ENCODE measurements at places on chromosomes 16 and 17.

GRCh38 chr17:2122641-2123302 lies 67.9 kb downstream of the HIC1 start:
- no peak for DNase-seq

DNA sequence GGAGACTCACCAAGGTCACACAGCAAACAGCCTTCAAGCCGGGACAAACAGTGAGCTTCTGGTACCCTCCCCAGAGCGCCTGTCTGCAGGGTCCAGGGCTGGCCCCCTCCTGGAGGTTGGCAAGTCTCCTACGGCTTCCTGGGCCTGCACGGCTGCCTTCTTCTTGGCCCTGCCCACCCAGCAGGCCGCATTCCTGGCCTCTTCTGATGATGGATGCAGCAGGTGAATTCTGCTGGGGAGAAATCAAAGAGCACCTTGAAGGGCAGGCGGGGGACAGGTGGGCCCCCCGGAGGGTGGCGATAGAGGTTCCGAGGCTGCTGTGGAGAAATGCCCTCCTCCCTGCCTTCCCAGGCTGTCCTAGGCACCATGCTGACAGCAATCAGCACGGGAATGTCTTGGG lies 3.8 kb upstream of the NOS2 start:
- DNase-seq, result no peak

DNA sequence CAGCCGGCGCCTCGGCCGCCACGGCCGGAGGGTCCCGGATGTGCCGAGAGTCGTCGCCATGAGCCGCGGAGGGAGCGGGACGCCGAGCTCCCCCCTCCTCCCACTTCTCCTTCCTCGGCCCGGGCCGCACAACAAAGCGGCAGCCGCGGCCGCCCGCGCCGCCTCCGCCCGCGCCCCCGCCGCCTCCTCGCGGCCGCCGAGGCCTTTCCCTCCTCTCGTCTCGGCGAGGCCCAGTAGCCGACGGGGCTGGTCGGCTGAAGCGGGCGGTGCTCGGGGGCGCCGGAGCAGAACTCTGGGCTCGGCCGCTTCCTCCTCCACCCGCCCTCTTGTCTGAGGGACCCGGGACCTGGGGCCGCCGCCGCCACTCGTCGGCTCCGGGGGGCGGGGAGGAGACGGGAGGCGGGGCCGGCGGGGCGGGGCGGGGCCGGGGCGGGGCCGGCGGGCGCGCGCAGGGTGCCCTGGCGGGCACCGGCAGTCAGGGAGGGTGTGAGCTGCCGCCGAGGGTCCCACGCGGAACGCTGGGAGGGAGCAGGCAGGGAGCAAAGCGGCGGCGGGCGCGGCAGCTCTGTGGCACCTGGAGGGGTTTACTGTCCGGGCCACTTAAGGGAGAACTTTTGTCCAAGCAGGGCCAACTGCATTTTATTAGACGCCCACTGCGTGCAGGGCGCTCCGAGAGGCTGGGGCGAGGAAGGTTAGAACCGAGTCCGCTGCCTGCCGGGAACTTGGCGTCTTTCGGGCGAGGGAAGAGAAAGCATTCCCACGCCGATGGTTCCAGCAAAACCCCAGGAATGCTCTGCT lies at the start of gene SMURF2:
SMURF2 (minus strand) TSS at position 332 of the 798 bp plus-strand sequence. CDS start 427 bp downstream, outside the sequence.
- DNase-seq, result peak; percentile 25

GRCh38 chr17:12979826-12980500 lies 37.9 kb downstream of the ELAC2 start:
- DNase-seq, result no peak

DNA sequence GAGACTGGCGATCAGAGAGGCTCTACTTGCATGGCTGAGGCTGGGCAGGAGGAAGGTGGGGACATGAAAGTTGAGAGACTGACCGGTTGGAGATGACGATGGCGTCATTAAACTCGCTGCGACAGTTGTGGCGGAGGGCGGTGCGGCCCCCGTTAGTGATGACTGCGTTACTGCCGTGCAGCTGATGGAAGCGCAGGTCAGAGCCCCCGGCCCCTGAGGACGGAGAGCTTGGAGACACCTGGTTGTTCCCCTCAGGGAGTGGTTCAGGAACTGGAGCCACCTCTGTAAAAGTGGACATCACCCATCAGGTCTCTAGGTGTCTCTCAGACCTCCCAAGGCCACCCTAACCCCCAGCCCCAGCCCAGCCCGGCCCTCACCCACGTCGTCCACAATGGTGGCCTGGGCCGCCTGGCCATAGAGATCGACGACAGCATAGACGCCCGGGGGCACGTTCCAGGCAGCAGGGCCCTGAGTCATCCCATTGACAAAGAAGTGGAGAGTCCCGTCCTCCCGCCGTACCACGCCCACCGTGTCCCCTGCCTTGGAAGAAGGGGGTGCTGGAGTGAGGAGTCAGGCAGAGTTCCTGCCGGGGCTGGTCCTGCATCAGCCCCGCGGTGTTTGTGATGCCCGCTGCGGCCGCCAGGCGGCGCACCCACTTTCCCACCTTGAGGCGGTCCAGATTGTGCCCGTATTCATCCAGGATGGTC lies 5.3 kb downstream of the NEURL4 start:
- no peak for DNase-seq

DNA sequence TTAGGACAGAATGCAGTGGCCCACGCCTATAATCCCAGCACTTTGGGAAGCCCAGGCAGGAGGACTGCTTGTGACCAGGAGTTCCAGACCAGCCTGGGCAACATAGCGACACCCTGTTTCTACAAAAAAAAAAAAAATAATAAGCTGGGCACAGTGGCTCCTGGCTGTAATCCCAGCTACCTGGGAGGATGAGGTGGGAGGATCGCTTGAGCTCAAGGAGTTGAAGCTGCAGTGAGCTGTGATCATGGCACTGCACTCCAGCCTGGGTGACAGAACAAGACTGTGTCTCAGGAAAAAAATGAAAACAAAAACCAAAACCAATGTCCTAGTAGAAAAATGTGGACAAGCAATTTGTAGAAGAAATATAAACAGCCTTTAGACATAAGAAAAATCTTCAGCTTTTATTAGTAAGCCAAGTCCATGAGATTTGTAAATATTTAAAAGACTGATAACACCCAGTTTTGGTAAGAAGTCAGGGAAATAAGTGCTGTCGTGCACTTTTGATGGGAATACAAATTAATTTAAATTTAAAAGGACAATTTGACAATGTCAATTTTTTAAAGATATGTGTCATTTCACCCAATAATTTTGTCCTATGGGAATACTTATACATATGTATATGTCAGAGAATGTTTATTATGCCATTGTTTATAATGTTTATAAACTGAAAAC lies 11.1 kb downstream of the SCPEP1 start:
- no peak for DNase-seq

GRCh38 chr17:64232466-64233262 lies 30.4 kb downstream of the TEX2 start:
- DNase-seq, result no peak

- no peak for DNase-seq
Measured at GRCh38 chr17:81419886-81420768, 24.9 kb downstream of the BAHCC1 start.

DNA sequence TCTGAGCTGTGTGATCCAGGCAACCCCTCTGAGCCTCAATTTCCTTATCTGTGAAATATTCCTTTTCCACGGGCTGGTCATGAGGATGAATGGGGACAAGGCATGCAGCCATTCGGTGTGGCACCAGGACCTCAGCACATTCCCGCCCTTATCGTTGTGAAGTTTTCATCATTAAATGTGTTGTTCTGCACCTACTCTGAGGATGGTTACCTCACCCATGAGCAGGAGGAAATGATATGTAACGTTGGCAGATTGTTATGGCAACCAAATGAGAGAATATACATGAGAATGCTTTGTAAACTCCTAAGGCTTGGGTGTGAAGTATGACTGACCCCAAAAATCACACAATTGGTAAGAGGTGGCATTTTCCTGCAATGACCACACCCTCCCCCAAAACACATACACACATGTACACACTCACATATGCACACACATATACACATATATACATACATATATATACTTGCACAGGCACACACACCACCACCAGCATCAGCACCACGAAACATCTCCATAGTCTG lies 39.5 kb downstream of the SMARCE1 start:
- DNase-seq, result no peak

DNA sequence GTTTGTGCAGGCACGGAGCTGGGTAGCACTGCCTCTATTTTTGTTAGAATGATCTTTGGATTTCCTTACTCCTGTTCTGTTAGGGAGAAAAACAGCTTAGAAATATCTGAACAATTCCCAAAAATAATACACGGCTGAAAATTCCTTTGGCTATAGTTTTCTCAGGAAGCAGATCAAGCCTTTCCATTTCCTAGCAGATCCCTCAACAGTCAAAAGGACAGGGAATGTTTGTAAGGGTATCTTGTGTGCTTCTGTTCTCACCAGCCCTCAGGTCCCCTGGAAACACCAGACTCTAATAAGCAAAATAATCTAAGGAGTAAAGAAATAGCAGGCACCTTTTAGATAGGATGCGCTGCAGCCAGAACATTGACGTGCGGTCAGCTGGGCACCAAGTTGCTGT lies 30.5 kb upstream of the WSB1 start:
- DNase-seq, result no peak

DNA sequence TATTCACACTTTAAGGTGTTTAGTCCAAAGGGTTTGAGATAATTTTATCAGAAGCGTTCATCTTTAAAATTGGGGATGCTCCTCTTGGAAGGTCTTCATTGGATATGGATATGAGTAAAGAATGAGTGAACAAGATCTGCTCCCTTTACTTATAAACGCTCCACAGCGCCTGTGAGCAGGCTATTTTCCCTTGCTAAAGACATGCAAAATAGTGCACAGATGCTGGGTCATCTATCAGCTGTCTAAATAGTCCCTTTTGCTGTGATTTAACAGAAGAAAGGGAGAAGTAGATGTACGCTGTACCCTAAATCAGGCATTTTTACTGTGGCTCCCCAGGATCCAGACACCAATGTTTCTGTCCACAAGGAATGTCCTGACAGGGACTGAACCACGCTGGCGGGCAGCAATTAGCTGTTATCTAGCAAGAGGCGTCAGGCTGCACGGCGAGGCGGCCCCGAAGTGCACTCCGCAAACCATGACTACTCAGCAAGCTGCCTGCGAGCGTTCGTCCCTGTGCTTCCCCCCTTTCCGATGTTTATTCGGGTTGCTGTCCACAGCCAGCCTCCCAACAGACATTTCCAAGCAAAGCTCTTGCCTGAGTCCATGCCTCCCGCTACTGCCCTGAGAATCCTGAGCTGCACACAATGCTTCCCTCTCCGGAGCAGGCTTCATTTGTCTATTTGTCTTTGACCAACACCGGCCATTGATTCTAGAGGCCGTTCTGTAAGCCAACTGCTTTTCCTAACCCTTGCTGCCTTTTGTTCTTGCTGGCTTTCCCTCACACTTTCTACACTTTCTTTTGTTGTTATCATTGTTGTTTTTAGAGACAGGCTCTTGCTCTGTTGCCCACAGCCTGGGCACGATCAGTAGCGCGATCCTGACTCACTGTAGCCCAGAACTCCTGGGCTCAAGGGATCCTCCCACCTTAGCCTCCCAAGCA lies 55.7 kb upstream of the CNEP1R1 start:
- no peak for DNase-seq

DNA sequence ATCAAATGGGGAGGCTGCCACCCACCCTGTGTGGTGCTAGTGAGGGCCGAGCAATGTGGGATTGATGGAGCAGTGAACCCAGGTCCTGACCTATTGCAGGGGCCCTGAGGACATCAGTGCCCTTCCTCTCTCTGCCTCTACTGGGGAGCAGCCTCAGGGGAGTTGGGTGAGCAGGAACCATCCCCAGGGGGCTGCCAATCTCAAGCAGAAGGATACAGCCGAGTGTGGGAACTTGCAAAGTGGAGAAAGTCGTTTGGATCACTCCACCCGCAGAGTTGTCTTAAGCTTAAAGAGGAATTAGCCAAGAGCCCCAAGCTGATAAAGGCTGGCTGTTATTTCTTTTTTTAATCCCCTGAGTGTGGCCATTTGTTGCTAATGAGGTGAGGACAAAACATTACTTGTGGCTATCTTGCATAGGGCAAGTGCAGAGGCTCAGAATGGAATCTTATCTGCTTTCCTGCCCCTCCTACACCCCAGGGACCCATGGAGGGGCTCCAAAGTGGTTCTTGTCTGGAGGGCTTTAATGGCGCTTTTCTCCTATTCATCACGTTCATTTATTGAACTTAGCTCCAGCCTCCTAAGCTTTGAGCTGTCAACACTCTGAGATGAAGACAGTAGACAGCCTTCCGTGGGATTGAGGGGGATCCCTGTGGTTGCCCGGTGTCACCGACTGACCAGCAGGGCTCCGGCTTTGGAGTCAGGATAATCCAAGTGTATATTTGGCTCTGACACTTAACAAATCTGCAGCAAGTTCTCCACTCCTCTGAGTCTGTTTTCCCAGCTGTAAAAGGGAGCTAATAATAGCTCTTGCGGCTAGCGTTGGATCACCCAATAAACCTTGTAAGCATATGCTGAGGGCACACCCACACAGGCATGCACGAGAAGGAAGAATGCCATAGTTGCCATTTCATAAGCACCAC lies 45.1 kb downstream of the MYH11 start:
- DNase-seq, result no peak

- DNase-seq, result no peak
Measured at GRCh38 chr17:58328195-58329034, at the start of gene TSPOAP1. TSPOAP1 (minus strand) TSS chr17:58328795; CDS start chr17:58327920, 875 bp downstream.

- DNase-seq, result no peak
Measured at GRCh38 chr17:68011199-68011665, 15.0 kb upstream of the C17orf58 start.

Measured in cortex of kidney (tissue), 1 donor.